ENCODE measurements at places on chromosomes 13 and 19. TPM values are rescaled to one million over a fixed set of nuclear protein-coding genes. Genes with fewer than 3 reads are reported as not detected.

TLE2 gene
- total RNA-seq: 12.3 TPM

NALCN gene
- 4.8 TPM for total RNA-seq

C19orf44 gene
- 5.3 TPM for total RNA-seq

DACT3 gene
- total RNA-seq: 26.7 TPM

MBD3L3 gene
- 1.9 TPM for total RNA-seq

MEIOSIN gene
- total RNA-seq: not detected

LRRC8E gene
- 0.48 TPM for total RNA-seq

FCGBP gene
- 175 TPM for total RNA-seq

ZNF426 gene
- 24.3 TPM for total RNA-seq

TNFSF9 gene
- total RNA-seq: not detected

KCNK6 gene
- total RNA-seq: 12.3 TPM

ZNF575 gene
- total RNA-seq: 0.24 TPM
